ENCODE measurements at places on chromosomes 11 and 22.

DNA sequence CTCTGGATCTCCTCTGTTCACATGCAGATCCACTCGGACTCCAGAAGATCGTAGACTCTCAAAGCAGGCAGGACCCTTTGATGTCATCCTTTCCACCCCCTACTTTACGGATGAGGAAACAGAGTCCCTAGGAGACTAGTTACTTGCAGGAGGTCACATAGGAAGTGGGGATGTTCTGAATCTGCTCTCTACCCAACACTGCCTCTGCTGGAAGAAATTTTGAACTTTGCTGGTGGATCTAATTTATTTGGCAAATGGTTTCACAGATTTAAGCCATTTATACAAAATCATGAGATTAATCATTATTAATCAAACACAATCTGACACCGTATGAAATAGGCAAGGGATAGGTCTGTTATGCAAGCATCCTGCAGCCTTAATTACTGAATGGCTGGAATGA is 55.0 kb upstream of the USP47 start:
- DNase-seq: peak; percentile 27

GRCh38 chr11:12074529-12075195 is 35.7 kb upstream of the MICAL2 start:
- no peak for DNase-seq

GRCh38 chr11:132935383-132935782 is 596.9 kb downstream of the OPCML start:
- DNase-seq: no peak

DNA sequence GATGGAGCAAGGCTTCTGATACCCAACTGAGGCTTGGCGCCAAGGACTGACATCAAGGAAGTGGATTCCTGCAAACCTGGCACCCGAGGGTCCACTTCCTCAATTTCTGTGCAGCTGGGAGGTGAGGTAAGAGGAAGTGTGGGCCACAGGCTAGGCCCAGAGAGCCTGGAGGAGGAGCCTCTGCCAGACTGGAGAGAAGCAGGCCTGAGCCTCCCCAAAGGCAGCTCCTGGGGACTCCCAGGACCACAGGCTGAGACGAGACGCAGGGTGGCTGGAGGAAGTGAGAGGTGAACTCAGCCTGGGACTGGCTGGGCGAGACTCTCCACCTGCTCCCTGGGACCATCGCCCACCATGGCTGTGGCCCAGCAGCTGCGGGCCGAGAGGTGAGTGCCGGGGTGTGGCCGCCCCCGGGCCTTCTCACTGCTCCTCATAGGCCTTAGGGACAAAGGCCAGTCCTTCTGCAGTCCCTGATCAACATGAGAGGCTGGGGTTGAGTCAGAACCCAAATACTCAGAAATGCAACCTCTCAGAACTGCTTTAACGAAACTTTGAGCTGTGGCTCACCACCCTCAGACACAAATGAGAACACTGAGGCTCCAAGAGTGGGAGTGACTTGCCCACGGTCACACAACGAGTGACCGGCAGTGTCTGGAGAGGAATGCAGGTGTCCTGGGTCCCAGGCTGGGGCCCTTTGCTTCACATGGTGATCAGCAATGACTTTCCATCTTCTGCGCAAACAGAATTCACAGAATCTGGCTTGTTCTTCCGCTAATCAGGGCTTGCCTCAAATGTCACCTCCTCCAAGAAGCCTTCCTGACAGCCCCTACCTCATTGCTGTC is at the start of gene NCF4:
Gene NCF4, plus strand, starts transcription at position 186 of the 839 bp plus-strand sequence. Its CDS starts 166 bp downstream, at position 352.
- DNase-seq: no peak

DNA sequence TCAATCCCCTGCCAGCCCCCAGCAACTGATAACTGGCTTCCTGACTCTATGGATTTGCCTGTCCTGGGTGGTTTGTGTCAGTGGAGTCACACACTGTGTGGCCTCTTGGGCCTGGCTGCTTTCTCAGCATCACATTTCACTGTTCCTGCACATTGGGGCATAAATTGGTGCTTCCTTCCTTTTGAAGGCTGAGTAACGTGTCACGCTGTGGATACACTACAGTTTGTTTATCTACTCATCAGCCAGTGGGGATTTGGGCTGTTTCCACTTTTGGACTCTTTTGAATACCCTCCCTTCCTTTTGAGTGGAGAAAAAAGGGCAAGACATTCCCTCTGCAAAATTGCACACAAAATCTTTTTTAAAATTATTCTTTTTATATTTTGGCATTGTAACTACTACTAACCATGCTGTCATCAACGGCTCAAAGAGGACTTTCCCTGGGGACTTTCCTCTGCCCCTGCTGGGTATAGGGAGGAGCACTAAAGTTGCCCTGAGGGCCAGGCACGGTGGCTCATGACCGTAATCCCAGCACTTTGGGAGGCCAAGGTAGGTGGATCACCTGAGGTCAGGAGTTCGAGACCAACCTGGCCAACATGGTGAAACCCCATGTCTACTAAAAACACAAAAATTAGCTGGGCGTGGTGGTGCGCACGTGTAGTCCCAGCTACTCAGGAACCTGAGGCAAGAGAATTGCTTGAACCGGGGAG is 7.8 kb upstream of the CELSR1 start:
- DNase-seq: no peak

DNA sequence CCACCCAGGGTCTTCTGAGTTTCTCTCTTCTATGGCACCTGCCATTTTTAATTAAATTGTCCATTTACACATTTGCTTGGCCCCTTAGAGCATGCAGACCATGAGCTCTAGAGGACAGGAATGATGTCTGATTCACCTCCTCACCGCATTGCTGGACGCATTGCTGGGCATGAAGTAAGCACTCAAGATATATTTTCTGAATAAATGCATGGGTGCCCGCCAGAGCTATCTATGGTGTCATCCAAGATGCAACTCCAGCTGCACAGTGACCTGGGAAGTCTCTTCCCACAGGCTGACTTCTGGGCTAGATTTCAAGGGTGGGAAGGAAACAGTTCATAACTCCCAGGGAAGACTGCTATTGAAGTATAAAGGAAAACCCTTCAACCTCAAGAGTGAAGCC is 66.6 kb upstream of the ASPHD2 start:
- no peak for DNase-seq

DNA sequence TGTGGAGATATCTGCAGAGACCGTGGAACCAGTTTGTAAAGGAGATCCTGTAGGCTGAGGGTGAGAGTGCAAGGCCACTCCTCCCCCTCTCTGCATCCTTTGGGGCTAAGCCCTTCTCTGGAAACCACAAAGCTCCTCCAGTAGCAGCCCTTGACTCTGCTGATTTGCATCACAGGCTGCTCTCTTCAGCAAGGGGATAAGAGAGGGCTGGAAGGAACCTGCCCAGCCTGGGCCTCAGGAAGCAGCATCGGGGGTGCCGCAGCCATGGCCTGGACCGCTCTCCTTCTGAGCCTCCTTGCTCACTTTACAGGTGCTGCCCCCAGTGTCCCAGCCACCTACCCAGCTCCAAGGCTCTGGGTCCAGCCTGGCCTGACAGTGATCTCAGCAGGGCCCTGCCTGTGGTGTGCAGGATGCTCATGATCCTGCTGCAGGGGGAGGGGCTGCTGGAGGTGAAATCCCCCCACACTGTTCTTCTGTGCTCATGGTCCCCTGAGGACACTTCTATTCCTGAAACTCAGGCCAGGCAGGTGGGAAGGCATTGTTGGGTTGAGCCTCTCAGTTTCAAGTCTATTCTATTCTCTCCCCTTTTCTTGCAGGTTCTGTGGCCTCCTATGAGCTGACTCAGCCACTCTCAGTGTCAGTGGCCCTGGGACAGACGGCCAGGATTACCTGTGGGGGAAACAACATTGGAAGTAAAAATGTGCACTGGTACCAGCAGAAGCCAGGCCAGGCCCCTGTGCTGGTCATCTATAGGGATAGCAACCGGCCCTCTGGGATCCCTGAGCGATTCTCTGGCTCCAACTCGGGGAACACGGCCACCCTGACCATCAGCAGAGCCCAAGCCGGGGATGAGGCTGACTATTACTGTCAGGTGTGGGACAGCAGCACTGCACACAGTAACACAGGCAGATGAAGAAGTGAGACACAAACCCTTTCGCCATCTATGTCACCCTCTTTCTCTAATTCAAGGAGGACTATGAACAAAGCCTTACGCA is 68.5 kb upstream of the IGLL5 start:
- DNase-seq: no peak

GRCh38 chr11:94946812-94947211 is 26.5 kb downstream of the CWC15 start:
- DNase-seq: no peak

DNA sequence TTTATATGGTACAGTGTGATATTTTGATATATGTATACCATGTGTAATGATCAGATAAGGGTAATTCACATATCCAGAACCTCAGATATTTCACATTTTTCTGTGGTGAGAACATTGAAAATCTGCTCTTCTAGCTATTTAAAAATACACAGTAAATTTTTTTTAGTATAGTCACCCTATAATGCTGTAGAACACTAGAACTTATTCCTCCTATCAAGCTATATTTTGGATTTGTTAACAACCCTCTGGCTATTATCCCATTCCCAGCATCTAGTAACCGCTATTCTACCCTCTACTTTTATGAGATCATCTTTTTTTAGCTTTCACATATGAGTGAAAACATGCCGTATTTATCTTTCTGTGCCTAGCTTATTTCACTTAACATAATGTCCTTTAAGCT is 65.5 kb upstream of the SYT9 start:
- no peak for DNase-seq
